ENCODE measurements at places on chromosomes 1 and 21.
A peak's percentile ranks its signal among the peaks of the same experiment; 100 is the strongest.

GRCh38 chr1:208059409-208060001, 148.6 kb upstream of the CD34 start:
- DNase-seq, result no peak

DNA sequence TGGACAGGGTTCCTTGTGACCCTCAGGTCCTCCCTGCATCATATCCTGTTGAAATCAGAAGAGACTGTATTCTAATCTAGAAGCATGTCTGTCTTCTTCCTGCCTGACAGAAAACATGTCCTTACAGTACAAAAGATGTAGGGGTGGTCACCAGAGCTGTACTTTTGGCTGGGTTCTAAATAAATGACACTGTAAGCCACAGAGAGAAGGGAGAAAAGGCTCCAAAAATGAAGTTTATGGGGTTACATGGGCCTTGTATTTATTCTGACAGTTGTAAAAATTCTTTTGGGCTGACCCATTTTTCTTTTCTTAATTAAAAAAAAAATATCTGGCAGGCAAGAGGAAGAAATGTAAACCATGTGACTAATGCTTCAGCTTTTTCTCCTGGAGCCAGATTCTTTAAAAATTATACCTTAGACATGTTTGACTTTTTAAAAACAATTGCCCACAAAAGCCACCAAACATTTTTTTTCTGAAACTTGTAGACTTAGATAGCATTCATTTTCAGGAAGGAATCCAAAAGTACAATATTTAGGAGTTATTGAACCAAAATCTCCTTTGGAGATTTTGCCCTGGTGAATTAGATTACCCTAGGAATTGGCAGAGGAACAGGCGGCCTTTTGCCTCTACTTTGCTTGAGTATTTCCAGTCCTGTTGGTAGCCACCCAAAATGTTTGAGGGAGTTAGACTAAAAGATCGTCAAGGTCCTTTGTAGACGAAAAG, 17.1 kb downstream of the RGL1 start:
- DNase-seq, result peak; percentile 62

- DNase-seq, result no peak
These were observed 35.7 kb upstream of the DUSP10 start for GRCh38 chr1:221777431-221778072.

GRCh38 chr1:13663969-13664368, 36.0 kb upstream of the PRDM2 start:
- DNase-seq, result no peak

- DNase-seq, result no peak
These were observed 53.9 kb upstream of the ASPM start for GRCh38 chr1:197200272-197200899.

- peak; percentile 51 for DNase-seq
These were observed 110.5 kb downstream of the TOMM20 start for GRCh38 chr1:235018161-235018560.

GRCh38 chr1:182259968-182260367, 131.6 kb downstream of the GLUL start:
- DNase-seq, result no peak

GRCh38 chr21:44297525-44298290, 2.1 kb upstream of the PFKL start:
- DNase-seq, result peak; percentile 93

- DNase-seq, result no peak
These were observed 19.5 kb upstream of the TIPRL start for GRCh38 chr1:168159251-168159650.

DNA sequence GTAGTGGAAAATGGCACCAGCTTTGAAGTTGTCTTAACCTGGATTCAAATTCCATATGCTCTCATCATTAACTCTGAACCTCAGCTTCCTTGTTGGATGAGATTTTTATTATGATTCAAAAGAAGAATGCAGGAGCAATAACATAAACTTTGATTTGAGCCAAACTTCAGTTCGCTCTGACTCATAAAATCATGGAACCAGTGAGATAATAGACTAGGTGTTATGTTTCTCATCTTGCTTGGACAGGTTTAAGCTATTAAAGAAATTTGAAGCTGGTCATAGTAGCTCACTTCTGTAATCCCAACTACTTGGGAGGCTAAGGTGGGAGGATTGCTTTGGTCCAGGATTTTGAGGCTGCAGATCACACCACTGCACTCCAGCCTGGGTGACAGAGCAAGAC, 172.8 kb downstream of the CLEC20A start:
- no peak for DNase-seq

GRCh38 chr1:167094690-167095089, 815 bp downstream of the STYXL2 start:
- DNase-seq, result no peak

DNA sequence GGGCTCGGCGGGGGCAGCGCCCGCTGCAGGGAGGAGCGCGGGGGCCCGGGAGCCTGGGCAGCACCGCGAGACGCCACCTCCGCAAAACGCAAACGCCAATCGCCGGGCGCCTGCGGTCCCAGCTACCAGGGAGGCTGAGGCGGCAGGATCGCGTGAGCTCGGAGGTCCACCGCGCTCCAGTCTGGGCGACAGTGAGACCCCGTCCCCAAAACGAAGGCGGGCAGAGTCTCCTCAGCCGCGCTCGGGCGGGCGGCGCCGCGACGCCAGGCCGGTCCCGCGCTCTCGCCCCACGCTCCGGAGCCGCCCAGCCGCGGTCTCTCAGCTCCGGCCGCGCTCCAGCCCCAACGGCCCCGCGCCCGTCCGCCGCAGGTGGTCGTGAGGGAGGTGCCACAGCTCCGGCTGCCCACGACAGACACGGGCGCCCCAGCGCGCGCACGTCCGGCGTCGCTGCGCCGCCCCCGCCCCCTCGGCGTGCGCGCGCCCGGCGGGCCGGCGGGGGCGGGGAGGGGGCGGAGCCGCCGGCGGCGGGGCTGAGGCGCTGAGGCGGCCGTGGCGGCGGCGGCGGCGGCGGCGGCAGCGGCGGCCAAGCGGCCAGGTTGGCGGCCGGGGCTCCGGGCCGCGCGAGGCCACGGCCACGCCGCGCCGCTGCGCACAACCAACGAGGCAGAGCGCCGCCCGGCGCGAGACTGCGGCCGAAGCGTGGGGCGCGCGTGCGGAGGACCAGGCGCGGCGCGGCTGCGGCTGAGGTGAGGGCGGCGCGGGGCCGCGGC, at the start of gene ADARB1:
Gene ADARB1, plus strand, starts transcription at position 533 of the 770 bp plus-strand sequence. CDS start 97,077 bp downstream, outside the sequence.
- peak; percentile 77 for DNase-seq

- no peak for DNase-seq
These were observed 717.5 kb downstream of the RWDD3 start for GRCh38 chr1:95951371-95952102.

GRCh38 chr1:168892931-168893330, 163.9 kb upstream of the DPT start:
- no peak for DNase-seq

DNA sequence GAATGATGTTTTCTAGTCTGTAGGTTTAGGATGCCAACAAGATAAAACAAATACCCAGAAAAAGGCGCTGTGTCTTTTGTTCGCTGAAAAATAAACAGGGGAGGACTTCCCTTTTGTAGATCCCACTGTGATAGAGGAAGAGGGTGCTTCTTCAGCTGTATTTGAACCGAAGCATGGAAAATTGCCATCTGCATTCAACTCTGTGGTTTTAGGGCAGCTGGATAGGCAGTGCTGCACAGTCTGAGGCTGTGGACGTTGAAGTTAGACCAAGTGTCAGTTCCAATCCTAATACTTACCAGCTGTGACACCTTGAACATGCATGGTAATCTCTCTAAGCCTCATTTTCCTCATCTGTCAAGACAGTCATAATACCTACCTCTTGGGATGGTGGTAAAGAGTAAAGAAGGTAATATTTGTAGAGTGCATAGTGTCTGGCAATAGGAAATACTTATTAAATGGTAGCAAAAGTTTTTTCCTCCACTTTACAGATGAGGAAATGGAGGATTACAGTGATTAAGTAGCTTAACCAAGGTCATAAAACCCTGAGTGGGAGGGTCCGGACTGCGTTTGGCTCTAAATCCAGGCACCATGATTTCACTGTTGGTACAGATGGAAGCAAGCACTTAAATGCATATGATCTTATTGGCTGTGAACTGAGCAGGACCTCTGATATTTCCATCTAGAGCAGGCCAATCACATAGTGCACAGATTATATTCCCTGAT, 48.5 kb downstream of the UTP25 start:
- DNase-seq, result no peak

- DNase-seq, result no peak
These were observed 89.2 kb downstream of the BEND5 start for GRCh38 chr1:48687282-48688045.

- no peak for DNase-seq
These were observed 4.5 kb downstream of the FBXO2 start for GRCh38 chr1:11649624-11650330.

DNA sequence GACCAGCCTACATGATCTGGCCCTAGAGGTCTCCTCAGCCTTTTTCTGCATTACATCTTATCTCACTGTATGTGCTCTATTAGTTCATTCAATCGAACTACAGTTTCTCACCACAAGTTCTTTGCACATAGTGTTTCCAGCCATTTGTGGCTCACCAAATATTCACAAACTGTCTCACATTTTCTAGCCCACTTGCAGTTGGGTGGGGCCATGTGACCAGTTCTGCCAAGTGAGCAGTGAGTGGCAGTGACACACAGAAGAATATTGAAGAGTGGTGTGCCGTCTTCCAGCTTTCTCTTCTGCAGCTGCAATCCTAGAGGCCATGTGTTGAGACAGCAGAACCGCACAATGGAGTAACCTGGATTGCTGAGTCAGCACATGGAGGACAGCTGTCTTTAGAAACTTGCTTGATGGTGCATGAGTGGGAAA, 103.2 kb upstream of the ZNF644 start:
- no peak for DNase-seq

DNA sequence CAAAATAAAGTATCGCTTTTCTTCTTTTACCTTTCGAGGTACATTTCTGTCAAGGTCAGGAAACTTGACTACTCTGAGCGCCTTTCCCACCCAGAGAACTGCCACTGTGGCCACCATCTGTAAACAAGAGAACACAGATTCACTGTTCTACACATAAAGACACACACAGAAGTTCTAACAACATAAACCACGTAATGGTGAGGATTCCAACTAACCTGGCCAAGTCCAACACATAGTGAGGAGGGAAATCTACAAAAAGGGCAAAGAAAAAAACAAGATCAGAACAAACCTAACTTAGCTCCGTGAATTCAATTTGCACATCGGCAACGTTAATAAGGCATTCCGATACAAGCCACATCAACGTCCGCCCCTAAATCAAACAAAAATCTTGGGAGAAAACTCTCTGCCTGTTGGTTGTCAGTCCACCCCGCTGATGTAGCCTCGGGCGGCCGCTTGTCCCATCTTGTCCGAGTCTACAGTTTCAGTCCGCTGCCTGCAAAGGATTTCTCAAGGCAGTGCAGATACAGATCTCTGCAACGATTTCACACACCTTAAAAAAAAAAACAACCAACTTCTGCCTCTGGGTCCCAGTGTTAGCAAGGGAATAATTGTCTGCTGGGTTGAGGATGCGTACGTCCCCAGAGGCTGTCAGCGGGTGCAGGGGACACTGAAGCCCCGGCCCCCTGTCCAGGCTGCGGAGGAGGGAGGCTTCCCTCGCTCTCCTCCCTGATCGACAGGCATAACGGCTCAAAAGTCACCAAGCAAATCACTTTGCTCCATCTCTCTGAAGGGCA, 1.0 kb downstream of the SLC35D1 start:
- peak; percentile 61 for DNase-seq

- no peak for DNase-seq
These were observed 545.1 kb downstream of the PLPP3 start for GRCh38 chr1:56034222-56034621.

DNA sequence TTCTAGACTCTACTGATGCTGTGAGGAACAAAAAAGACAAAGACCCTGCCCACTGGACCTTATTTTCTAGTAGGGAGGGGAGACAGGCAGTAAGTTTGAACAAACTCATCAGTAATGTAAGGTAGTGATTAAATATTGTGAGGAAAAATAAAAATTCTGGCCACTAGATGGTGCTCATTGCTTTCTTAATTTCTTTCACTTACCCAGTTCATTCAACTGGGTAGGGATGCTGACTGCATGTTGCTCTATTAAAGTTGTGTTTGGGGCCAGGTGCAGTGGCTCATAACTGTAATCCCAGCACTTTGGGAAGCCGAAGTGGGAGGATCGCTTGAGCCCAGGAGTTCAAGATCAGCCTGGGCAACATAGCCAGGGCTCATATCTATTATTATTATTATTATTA, 6.3 kb upstream of the KYAT3 start:
- no peak for DNase-seq

- DNase-seq, result no peak
These were observed 44.4 kb downstream of the ZNF697 start for GRCh38 chr1:119603695-119604094.

- DNase-seq, result no peak
These were observed 2.5 kb downstream of the S1PR1 start for GRCh38 chr1:101239095-101240040.

DNA sequence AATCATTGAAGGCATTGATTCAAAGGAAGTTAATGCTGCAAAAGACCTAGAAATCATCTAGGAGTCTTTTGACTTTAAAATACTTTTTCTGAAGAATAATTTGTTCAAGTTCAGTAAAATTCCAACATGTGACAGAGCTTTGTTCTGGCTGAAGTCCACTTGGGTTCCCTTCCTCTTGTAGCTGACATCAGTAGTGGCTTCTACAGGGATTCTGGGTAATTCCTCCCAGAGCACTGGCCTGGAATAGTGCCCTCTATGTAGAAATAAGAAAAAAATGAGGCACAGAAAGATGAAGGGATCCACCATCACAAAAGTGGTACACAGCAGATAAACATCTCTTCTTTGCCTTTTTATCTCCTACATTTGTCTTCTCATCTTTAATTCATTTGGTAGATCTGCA, 548.1 kb downstream of the LTN1 start:
- no peak for DNase-seq

Data from sciatic nerve (tissue), 2 donors.